GM12878 (cell line): ENCODE measurements at places on chromosomes 5 and 9. TPM values are rescaled to one million over a fixed set of nuclear protein-coding genes. Genes with fewer than 3 reads are reported as not detected.

DNA sequence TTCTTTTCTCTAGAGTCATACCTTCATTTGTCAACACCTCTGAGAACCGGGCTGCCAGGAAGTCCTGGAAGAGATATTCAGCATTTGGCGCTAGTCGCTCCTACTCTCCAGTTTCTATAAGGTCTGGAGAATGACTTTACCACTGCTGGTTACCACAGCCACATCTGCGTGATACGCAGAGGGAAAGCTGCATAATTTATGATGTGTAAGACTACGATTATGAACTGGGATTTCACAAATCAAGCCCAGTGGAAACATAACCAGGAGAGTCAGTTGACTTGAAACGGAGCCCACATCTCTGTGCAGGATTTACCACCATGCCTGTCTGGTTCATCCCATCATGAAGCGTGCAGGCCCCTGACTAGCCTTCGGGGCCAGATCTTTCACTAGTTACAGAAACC lies 72.6 kb downstream of the FGF1 start:
- no peak for DNase-seq
- H3K27me3 ChIP-seq = no peaks in the 10 kb centered on the region; the same call in none of the 2 replicates
- no peaks in the 10 kb centered on the region for H3K36me3 ChIP-seq
- no peak overlapping the region for H3K27ac ChIP-seq

DNA sequence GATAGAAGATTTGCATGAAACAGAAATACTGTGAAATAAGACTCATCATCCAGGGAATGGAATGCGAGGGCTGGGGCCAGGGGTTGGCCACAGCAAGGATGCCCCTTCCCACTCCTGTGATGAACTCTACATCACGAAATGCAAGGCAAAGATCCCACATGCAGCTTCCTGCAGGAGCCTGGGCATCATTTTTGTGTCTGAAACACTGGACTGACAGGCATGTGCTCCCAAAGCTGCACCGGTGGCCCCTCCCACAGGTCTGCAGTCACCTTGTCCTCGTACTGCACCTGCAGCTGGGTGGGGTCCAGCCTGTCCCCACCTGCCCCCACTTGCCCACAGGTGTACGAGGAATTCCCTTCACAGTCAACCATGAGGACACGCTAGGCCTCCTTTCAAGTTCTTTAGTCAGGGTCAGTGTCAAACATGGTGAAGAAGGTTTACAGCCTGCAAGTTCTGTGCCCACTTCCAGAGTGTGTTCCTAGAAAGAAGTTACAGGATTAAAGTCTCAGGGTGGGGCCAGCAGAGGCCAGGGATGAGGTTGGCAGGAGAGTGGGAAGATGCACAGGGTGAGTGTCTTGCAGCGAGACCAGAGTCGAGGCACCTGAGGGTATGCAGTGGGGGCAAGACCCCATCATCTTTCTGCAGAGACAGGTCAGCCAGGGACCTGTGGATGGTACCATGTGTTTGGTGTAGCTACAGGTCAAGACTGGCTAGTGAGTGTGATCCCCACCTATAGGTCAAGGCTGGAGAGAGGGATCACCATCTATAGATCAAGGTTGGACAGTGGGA lies 155.0 kb upstream of the IRX2 start:
- H3K36me3 ChIP-seq = no peaks in the 10 kb centered on the region
- DNase-seq = no peak
- H3K4me3 ChIP-seq = no peak overlapping the region
- no peak overlapping the region for H3K27ac ChIP-seq

DNA sequence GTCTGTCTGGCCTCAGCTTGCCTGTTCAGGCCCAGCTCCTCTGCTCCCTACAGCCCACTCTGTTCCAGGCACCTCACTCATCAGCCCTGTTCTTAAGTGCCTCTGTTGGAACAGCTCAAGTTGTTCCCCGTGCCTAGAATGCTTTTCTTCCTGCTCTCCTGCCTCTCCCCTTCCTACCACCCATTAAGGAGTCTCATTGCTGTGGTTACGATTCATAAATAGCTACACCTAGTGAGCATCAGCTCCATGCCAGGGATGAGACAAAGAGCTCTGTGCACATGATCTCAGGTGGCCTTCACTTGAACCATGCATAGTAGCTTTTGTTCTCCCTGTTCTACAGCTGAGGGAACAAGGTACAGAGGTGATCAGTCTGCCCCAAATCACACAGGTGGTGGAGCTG lies 54.3 kb downstream of the PSD2 start:
- no peak overlapping the region for H3K4me3 ChIP-seq
- no peak overlapping the region for H3K27ac ChIP-seq
- DNase-seq = no peak
- H3K4me1 ChIP-seq = no peaks in the 10 kb centered on the region
- H3K36me3 ChIP-seq = peaks cover 5% of the 10 kb centered on the region

- no peaks in the 10 kb centered on the region for H3K36me3 ChIP-seq
- H3K27me3 ChIP-seq = no peaks in the 10 kb centered on the region
- no peak for DNase-seq
- no peak overlapping the region for H3K4me3 ChIP-seq
These were observed 101.9 kb upstream of the SLC44A1 start for GRCh38 chr9:105142406-105143135.

- H3K36me3 ChIP-seq = no peaks in the 10 kb centered on the region
- peaks cover 15% of the 10 kb centered on the region for H3K4me1 ChIP-seq
- no peak for DNase-seq
- H3K4me3 ChIP-seq = no peak overlapping the region
These were observed 2.8 kb upstream of the GRK6 start for GRCh38 chr5:177423671-177424070.

- no peak overlapping the region for H3K4me3 ChIP-seq
- H3K27ac ChIP-seq = no peak overlapping the region
- no peaks in the 10 kb centered on the region for H3K4me1 ChIP-seq
- H3K27me3 ChIP-seq = peaks cover 9% of the 10 kb centered on the region
- H3K36me3 ChIP-seq = no peaks in the 10 kb centered on the region
These were observed 16.0 kb downstream of the MVB12B start for GRCh38 chr9:126342621-126343031.

- H3K27ac ChIP-seq = peak overlapping the region; percentile 3; the same call in 1 of the 2 replicates
- no peak overlapping the region for H3K4me3 ChIP-seq
- no peaks in the 10 kb centered on the region for H3K27me3 ChIP-seq
- no peak for DNase-seq
- H3K36me3 ChIP-seq = no peaks in the 10 kb centered on the region
- H3K4me1 ChIP-seq = peaks cover 6% of the 10 kb centered on the region; the same call in 1 of the 2 replicates
These were observed 32.6 kb downstream of the SSBP2 start for GRCh38 chr5:81718300-81718699.

DNA sequence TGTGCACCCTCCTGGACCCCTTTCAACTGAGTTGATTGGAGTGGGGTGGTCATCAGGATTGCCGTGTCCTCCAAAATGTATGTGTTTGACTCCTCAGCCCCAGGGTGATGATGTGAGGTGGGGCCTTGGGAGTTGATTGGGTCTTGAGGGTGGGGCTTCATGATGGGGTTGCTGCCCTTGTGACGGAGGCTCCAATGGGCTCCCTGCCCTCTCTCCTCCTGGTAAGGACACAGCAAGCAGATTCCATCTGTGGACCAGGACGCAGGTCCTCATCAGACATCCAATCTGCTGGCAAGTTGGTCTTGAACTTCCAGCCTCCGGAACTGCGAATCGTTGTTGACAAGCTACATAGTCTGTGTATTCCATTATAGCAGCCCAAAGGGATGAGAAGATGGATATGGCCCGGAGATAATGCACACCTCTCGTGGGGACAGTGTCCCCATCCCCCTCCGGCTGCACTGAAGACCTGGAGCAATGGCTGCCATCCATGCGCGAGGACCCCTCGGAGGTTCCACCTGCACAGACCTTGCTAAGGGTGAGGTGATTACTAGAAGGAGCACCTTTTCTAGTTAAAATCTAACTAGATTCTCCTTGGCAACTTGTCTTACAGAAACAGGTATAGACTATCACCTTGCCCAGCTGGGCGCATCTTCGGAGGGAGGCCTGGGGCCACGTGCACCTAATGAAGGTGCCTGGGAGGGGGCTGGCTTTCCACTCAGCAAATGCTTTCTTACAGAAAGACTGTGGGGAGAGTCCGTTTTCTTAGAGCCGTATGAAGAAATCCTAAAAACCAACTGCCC lies 75.7 kb upstream of the IRX4 start:
- H3K27ac ChIP-seq = no peak overlapping the region
- no peaks in the 10 kb centered on the region for H3K4me1 ChIP-seq
- H3K36me3 ChIP-seq = no peaks in the 10 kb centered on the region
- DNase-seq = no peak
- H3K4me3 ChIP-seq = no peak overlapping the region

GRCh38 chr5:154844809-154845208 lies 5.6 kb downstream of the FAXDC2 start:
- H3K4me3 ChIP-seq = no peak overlapping the region
- no peaks in the 10 kb centered on the region for H3K27me3 ChIP-seq
- DNase-seq = no peak
- H3K36me3 ChIP-seq = no peaks in the 10 kb centered on the region
- no peaks in the 10 kb centered on the region for H3K4me1 ChIP-seq
- H3K27ac ChIP-seq = no peak overlapping the region

GRCh38 chr9:104448036-104448435 lies 56.0 kb upstream of the OR13F1 start:
- no peaks in the 10 kb centered on the region for H3K27me3 ChIP-seq
- H3K4me1 ChIP-seq = no peaks in the 10 kb centered on the region
- no peak overlapping the region for H3K27ac ChIP-seq
- DNase-seq = no peak
- H3K4me3 ChIP-seq = no peak overlapping the region
- H3K36me3 ChIP-seq = no peaks in the 10 kb centered on the region

DNA sequence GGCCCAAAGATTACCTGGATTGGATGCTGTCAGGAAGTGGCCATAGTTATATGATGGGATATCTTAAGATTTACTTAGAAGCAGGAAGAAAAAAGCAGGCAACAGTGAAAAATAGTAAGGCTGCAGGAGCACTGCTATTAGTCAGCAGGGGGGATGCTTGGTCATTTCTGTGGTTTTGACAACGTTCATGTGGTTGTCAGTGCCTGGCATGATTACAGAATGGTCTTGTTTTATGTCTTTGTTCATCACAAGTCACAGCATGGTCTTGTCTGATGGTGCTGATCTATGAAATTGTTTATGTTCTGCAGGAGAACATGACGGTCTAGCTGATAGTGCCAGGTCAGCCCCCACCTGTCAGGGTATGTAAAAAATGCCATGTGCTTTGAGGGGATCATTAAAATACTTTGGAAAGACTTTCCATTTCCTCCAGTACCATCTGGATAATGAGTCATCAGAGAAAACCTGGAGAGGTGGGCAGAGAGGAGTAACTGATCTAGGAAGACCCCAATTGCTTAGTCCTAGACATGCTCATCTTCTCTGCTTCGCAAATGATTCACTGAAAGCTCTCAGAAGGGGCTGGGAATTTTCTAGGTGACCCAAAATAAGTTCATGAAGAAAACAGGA lies 48.5 kb downstream of the PLGRKT start:
- H3K36me3 ChIP-seq = no peaks in the 10 kb centered on the region
- H3K4me1 ChIP-seq = peaks cover 9% of the 10 kb centered on the region; the same call in 1 of the 2 replicates
- H3K4me3 ChIP-seq = no peak overlapping the region
- no peak overlapping the region for H3K27ac ChIP-seq

GRCh38 chr9:117612317-117612716 lies 91.9 kb upstream of the TLR4 start:
- H3K4me3 ChIP-seq = no peak overlapping the region
- DNase-seq = no peak
- H3K27me3 ChIP-seq = no peaks in the 10 kb centered on the region
- H3K36me3 ChIP-seq = no peaks in the 10 kb centered on the region
- H3K27ac ChIP-seq = no peak overlapping the region

- no peaks in the 10 kb centered on the region for H3K4me1 ChIP-seq
- H3K36me3 ChIP-seq = no peaks in the 10 kb centered on the region
These were observed 119.7 kb downstream of the FANCC start for GRCh38 chr9:95197692-95198271.

DNA sequence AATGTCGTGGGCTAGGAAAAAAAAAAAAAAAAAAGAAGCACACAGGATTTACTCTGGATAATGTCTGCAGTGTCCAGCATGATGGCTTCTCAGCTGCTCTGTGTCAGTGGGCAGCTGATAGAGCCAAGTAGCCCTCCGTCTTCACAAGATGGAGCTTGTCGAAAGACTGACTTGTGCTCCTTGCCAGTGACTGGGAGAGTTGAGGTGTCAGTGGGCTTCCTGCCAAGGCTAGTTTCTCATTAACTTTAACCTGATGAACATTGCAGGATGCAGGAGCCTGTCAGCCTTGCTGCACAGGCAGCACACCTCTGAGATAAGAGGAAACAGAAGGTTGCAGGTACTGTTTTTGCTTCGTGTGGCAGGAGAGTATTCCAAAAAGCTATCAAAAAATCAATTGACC lies 171.4 kb upstream of the SGCD start:
- H3K27ac ChIP-seq = no peak overlapping the region
- H3K27me3 ChIP-seq = no peaks in the 10 kb centered on the region; the same call in 1 of the 2 replicates
- H3K4me1 ChIP-seq = no peaks in the 10 kb centered on the region
- no peak for DNase-seq

- no peaks in the 10 kb centered on the region for H3K27me3 ChIP-seq
- no peak for DNase-seq
- no peaks in the 10 kb centered on the region for H3K36me3 ChIP-seq
- no peak overlapping the region for H3K4me3 ChIP-seq
These were observed 315.2 kb upstream of the DMAC1 start for GRCh38 chr9:8114826-8115225.

GRCh38 chr5:68313336-68313735 lies 97.8 kb downstream of the PIK3R1 start:
- no peaks in the 10 kb centered on the region for H3K27me3 ChIP-seq
- H3K27ac ChIP-seq = no peak overlapping the region
- H3K36me3 ChIP-seq = no peaks in the 10 kb centered on the region
- DNase-seq = no peak

GRCh38 chr5:157827423-157827822 lies 31.5 kb downstream of the CLINT1 start:
- no peaks in the 10 kb centered on the region for H3K27me3 ChIP-seq
- DNase-seq = no peak
- no peaks in the 10 kb centered on the region; the same call in none of the 2 replicates for H3K36me3 ChIP-seq
- H3K27ac ChIP-seq = no peak overlapping the region
- H3K4me1 ChIP-seq = peaks cover 8% of the 10 kb centered on the region
- H3K4me3 ChIP-seq = no peak overlapping the region

DNA sequence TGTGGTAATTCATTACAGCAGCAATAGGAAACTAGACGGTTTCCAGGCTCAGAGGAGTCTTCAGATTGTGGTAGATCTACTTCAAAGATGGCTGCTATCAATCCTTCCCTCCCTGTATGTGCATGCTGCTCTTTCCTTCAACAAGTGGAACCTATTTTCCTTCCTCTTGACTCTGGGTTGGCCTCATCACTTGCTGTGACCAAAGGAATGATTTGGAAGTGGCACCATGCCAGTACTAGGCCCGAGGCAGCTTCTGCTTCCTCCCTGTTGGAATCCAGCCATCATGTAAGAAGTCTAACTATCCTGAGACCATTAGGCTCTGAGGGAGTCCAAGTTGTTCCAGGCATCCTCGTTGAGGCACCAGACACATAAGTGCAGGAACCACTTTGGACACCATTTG lies 46.5 kb upstream of the MCTP1 start:
- DNase-seq = no peak
- H3K27ac ChIP-seq = no peak overlapping the region
- no peak overlapping the region for H3K4me3 ChIP-seq
- no peaks in the 10 kb centered on the region for H3K36me3 ChIP-seq
- no peaks in the 10 kb centered on the region for H3K4me1 ChIP-seq
- no peaks in the 10 kb centered on the region for H3K27me3 ChIP-seq

Gene ADGRD2
- total RNA-seq = not detected in 2 replicates

Gene THBS4
- 1.0 and 1.1 TPM in 2 replicates for total RNA-seq

Gene ADAMTS6
- 8.8 and 12.3 TPM in 2 replicates for total RNA-seq

Gene TAF11L5
- not detected in 2 replicates for total RNA-seq

Gene EFCAB9
- total RNA-seq = not detected in 2 replicates

Gene KCNV2
- 0.11 TPM in 1 of 2 replicates, not detected in the other for total RNA-seq

Gene FRRS1L
- not detected in 2 replicates for total RNA-seq

Gene MYMK
- total RNA-seq = not detected in 2 replicates
